ENCODE measurements at places on chromosomes 2 and 18.

- DNase-seq, result no peak
Measured at GRCh38 chr2:190781604-190782198, 98.9 kb upstream of the GLS start.

- DNase-seq, result no peak
Measured at GRCh38 chr18:37525262-37525585, 40.4 kb downstream of the CELF4 start.

- DNase-seq, result no peak
Measured at GRCh38 chr2:48448274-48449061, 81.5 kb upstream of the STON1 start.

GRCh38 chr2:429575-430254 lies 141.8 kb upstream of the ALKAL2 start:
- no peak for DNase-seq

DNA sequence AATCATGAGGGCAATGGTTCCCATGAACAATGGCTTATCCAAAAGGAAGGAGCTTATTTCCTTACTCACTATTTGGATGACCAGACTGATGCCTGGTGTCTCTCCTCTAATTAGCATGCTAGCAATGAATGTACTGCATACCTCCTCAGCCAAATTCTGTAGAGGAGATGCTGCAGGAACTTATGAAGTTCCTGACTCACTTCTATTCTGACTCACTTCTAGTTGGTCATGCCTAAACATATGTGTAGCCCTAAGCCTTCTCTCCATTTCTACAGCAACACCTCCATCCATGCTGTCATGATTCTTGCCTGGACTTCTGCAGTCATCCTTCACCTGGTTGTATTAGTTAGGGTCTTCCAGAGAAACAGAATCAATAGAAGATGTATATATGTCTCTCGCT lies 59.9 kb upstream of the MRPS9 start:
- no peak for DNase-seq

- no peak for DNase-seq
Measured at GRCh38 chr2:241652142-241652541, 14.6 kb downstream of the ATG4B start.

GRCh38 chr2:5886462-5886861 lies 194.3 kb downstream of the SOX11 start:
- DNase-seq, result no peak

DNA sequence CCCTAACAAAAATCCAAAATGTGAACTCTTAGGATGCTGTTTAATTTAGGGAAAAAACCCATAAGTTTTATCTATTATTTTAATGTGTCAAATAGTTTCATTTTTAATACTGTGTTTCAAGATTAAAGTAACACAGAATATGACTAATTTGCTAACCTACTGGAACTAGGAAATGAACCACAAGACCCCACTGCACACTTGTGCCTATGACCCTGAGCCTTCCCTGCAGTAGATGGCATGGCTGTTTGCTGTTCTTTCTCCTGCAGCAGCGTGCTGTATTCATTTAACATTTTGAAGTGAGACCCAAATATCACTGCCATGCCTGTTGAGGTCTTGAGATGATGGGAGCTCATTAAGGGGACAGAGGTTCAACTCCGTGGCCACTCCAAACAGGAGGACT lies 565.2 kb upstream of the NRP2 start:
- no peak for DNase-seq

GRCh38 chr2:75619956-75620740 lies 26.4 kb upstream of the MRPL19 start:
- no peak for DNase-seq

DNA sequence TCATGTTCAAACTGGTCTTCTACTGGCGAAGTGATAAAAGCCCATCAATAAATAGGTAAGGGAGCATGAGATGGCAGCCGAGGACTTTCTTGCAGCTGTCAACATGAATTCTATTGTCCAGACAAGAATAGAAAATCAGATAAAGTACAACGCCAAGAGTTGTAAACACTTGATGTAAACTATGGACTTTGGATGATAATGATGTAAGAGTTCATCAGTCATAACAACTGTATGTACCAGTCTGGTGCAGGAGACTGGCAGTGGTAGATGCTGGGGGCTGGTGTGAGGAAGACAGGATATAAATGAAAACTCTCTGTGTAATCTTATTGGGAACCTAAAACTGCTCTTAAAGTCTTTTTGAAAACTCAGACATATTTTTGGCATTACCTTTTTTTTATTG lies 155.9 kb upstream of the RASGRP3 start:
- no peak for DNase-seq

- no peak for DNase-seq
Measured at GRCh38 chr18:48838921-48839818, 111.6 kb downstream of the SMAD7 start.

- no peak for DNase-seq
Measured at GRCh38 chr2:119679526-119679837, 481 bp downstream of the TMEM177 start.

Data from NCI-H187 (cell line).